ENCODE measurements at places on chromosomes 12 and 14.

DNA sequence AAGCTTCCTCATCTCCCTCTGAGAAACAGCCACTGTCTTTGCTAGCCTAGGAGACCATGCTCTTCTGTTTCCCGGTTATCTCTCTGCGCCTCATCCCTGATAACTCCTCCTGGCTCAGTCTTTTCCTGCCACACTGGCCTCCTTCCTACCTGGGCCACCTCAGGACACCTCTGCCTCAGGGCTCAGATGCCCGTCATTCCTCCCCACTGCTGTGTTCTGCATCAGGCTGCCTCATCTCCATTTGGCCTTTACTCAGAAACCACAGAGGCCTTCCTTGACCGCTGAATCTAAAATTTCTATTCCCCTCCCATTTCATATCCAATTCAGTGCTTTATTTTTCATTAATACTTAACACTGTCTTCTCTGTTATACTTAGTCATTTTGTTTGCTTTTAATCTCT, 311.0 kb upstream of the RGS6 start:
- no peak for DNase-seq

DNA sequence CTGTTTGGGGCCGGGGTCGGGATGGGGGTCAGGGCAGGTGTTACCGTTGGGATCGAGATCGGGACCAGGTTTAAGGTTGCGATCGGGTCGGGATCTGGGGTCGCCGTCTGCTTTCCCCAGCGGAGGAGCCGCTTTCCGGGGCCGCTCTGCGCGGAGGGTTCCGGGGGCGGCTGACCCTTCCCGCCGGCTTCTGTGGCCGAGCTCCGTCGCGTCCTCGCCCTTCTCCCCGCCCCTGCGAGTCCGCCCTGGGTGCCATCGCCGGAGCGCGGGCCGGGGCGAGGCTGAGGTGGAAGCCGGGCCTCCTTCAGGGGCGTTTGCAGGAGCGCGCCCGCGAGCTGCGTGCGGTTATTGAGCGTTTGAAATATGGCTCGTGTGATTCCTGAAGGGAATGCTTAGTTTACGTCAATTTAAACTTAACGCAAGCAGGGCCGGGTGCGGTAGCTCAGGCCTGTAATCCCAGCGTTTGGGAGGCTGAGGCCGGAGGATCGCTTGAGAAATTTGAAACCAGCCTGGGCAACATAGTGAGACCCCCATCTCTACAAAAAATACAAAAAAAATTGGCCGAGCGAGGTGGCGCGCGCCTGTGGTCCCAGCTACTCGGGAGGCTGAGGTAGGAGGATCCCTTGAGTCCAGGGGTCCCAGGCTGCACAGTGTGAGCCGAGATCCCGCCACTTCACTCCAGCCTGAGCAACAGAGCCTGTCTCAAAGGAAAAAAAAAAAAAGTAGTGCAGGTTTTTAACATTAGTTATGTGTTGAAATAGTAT, 620 bp downstream of the PGAM5 start:
- no peak for DNase-seq

GRCh38 chr14:68652433-68652690, 140.5 kb downstream of the ZFP36L1 start:
- no peak for DNase-seq

DNA sequence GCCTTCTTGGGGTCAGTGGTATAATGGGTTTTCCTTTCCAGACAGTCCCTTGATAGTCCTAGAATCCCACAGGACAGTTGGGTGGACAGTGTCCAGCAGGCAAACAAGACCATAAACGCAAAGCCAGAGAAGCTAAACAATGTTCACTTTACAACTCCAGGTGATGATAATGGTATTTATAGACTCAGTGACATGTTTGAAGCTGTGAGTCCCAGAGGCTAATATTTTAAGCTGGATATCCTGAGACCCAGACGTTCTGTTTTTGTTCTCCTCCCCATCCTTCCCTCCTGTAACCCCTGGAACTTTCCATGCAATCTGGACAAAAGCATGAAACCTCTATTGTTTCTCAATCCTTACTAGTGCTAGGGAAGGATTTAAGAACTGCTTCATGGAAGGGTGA, 121.0 kb downstream of the ZFP36L1 start:
- DNase-seq, result no peak

DNA sequence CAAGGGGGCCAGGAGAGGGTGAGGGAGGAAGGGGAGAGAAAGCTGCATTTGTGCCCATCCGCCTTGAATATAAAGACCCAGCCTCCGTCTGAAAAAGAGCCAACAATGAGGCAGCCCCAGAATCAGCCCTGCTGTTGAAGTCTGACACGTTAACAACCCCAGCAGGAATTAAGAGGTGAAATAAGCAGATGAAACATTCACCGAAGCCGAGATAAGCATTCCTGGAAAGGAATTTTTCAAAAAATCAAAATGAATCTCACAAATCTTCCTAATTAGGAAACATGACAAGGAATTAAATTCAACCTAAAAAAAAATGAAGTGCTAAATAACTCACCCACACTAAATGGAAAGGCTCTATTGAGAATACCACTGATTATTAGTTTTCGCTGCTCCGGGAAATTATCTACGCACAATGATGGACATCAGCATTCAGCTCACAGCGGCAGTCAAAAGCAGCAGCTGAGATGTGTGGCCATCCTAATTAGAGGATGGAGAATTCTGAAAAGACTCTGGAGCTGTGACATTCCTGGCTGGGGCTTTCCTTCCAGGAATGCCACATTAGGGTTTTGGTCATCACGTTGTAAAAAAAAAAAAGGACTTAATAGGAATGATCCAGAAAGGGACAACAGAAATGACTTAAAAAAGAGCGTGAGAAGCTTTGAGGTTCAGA, 8.2 kb upstream of the PARP11 start:
- no peak for DNase-seq

- no peak for DNase-seq
These were observed 121.6 kb downstream of the SRGAP1 start for GRCh38 chr12:63965936-63966605.

GRCh38 chr12:47705229-47705565, 633 bp downstream of the RPAP3 start:
- no peak for DNase-seq

DNA sequence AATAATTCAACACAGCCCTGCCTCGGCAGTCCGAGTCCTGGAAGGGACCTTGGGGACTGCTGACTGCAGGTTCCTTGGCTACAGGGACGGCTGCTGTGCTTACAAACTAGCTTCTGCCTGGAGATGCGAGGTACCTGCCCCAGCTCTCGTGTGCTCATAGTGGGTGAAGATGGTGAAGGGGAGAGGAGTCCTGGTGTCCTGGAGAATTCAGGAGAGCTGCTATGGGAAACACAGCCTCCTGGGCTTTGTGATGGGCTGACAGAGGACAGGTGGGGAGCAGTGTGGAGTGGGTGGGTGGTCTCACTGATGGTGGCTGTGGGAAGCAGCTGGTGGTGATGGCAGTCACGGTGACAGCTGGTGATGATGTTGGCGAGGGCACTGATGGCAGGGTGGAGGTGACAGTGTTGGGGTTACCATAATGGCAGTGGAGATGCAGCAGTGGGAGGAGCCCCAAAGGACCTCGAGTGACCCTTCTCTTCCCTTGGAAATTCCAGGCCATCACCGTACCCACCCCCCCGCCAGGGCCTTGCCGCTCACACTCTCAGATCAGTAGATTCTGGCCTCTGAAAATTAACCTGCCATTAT, 32.8 kb downstream of the HVCN1 start:
- DNase-seq, result no peak

GRCh38 chr12:117032593-117033381, 66.4 kb downstream of the TESC start:
- no peak for DNase-seq

DNA sequence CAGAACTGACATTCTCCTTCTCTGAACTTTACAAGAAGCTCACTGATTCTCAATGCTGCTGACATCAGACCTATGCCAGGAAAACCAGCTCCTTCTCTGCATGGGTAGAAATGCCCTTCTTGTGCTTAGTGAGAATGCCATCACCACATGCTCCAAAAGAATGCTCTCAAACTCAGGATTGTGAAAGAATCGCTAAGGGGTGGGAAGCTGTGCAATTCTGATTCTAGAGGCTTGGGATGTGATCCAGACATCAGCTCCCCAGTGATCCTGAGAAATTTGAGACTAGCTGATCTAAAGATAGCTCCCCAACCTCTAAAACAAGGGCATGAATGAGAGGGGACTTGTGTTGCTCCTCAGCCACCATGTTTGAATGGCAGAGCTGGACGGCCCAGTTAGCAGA, 113.2 kb downstream of the DPF3 start:
- no peak for DNase-seq

DNA sequence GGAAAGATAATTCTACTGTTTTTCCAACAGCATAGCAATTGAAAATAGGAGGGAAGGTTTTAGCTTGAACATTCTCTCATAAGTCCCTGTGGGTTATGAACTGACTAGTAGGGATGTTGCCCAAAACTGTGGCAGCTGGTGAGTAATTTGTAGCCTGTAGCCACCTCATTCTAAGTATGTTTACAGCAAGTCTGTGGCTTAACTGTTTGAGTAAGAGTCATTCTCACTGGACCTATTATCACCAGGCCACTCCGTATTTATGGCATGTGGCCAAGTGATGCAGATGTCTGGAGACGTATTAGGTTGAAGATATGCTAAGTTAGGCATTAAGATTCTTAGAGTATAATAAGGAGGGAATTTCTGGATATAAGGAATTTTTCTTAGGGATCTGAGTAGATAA, 458.3 kb downstream of the ETNK1 start:
- DNase-seq, result no peak

DNA sequence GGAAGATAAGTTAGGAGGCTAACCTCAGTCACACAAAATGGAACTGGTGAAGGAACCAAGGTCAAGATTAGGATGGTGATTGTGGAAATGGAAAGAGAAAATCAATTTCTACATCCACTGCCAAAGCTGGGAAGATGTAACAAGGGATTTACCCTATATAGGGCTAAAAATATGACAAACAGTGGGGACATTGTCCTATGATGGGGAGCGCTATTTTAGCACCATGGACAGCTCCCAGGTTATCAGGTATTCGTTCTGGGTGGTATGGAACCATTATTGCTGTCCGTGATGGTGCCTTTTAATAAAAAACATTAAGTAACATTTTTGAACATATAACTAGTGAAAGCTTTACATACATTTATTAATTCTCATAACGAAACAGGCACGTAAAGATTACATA, 124.0 kb downstream of the NDUFA12 start:
- DNase-seq, result no peak

- DNase-seq, result peak; percentile 50
These were observed 33.9 kb downstream of the SLC35F4 start for GRCh38 chr14:57831981-57832380.

- DNase-seq, result no peak
These were observed 2.5 kb downstream of the TAMALIN start for GRCh38 chr12:52009081-52009751.

DNA sequence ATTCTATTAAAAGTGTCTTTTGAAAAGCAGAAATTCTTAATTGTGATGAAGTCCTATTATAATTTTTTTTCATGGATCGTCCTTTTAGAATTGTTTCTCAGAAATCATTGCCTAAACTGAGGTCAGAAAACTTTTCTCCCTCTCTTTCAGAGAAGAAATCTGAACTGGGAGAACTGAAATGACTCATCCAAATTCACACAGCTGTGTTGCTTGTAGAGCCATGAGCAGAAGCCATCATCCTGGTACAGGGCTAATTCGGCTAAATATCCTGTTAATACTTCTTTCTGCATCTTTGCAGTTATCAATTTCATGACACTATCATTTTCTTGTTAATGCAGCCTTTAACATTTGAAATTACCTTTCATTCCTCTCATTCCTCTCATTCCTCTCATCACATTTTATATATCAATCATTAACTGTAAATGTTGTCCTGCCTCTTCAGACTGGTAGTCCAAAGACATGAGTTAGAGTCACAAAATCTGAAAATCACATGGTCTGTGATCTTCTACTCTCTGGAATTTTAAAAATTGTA, 15.5 kb downstream of the SLC15A5 start:
- DNase-seq, result peak; percentile 49

DNA sequence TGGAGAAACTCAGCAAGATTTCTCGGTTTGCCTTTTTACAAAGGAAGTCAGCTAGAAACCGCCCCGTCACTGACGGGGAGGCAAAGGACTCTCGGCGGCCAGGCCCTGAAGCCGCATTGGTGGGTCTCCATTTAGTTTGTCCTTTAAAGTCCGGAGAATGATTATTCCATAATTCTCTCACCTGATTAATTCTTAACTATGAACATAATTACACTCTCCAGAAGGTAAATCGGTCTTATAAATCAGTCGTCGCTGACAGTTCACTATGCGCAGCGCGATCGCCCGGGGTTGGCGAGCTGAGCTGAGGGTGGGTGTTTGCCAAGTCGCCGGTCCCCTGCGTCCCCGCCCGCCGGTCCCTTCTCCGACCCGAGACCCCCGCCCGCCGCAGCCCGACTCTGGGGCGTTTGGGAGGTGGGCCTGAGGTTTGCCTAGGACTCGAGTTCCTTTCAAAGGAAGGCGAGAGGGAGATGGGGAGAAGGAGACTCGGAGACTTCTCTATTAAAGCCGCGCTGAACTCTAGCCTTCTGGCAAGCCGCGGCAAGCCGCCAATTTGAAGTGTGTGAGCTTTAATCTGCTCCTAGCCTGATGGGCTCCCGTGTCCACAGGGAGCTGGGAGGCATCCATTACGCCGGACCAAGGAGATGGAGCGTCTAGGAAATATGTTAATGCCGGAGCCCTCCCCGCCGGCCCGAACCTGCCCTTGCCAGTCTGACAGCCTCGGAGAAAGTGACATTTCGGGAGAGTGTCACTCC, 392.9 kb downstream of the NOVA1 start:
- DNase-seq, result no peak

- no peak for DNase-seq
These were observed 70.1 kb upstream of the PLXNC1 start for GRCh38 chr12:94078138-94078723.

GRCh38 chr14:47539031-47539461, 136.4 kb downstream of the MDGA2 start:
- peak; percentile 19 for DNase-seq

DNA sequence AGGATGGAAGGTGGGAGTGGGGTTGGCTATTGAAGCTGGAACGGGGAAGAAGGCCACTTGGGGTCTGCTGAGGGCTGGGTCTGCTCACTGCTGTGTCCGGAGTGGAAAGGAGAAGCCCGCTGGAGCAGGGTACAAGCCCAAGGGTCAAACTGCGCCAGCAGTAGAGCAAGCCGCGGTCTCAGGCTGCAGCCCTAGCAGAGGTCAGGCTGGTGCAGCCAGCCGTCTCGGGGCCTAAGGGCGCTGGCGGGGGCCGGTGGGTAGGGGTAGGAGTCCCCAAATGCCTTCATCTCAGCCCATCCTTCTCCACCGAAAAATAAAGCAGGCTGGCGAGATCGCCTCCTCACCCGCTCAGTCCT, 718 bp upstream of the JDP2 start:
- DNase-seq, result no peak

- no peak for DNase-seq
These were observed 78.7 kb downstream of the KIF21A start for GRCh38 chr12:39364196-39364595.

Data from kidney glomerular epithelial cell (primary cell).